Foreskin keratinocyte (primary cell): ENCODE measurements at places on chromosomes 16 and 17. TPM values are rescaled to one million over a fixed set of nuclear protein-coding genes. Genes with fewer than 3 reads are reported as not detected.

RPS15A gene
- 1,845 and 1,875 TPM in 2 replicates for total RNA-seq

METTL26 gene
- total RNA-seq, result 90.7 and 95.9 TPM in 2 replicates

TEKT3 gene
- total RNA-seq, result not detected in 2 replicates

MAP3K3 gene
- 17.8 and 20.2 TPM in 2 replicates for total RNA-seq

SDK2 gene
- 3.0 and 3.4 TPM in 2 replicates for total RNA-seq

CTRB1 gene
- not detected in 2 replicates for total RNA-seq

TIGD7 gene
- 1.2 TPM in 2 replicates for total RNA-seq

PAQR4 gene
- 29.6 and 32.8 TPM in 2 replicates for total RNA-seq

RHBDL1 gene
- total RNA-seq, result 1.3 and 2.0 TPM in 2 replicates

TM4SF5 gene
- total RNA-seq, result not detected in 2 replicates

GPR139 gene
- total RNA-seq, result not detected in 2 replicates

ATP2C2 gene
- 0.17 and 0.25 TPM in 2 replicates for total RNA-seq

KRT15 gene
- 195 and 314 TPM in 2 replicates for total RNA-seq

ACE gene
- total RNA-seq, result 0.14 and 0.17 TPM in 2 replicates

NPIPB6 gene
- total RNA-seq, result 0.21 and 0.58 TPM in 2 replicates

ZP2 gene
- total RNA-seq, result not detected in 2 replicates

CCL7 gene
- not detected in 2 replicates for total RNA-seq

CIBAR2 gene
- not detected in 2 replicates for total RNA-seq

NRN1L gene
- not detected in 2 replicates for total RNA-seq

USB1 gene
- 44.8 and 46.9 TPM in 2 replicates for total RNA-seq

CA7 gene
- total RNA-seq, result not detected in 2 replicates

SLC13A2 gene
- not detected in 2 replicates for total RNA-seq

TRPV2 gene
- total RNA-seq, result 0.24 and 0.25 TPM in 2 replicates

SPAG7 gene
- total RNA-seq, result 74.4 and 85.3 TPM in 2 replicates

METTL2A gene
- 25.8 and 27.9 TPM in 2 replicates for total RNA-seq

KRT28 gene
- total RNA-seq, result not detected in 2 replicates

HSD17B2 gene
- 1.3 and 1.6 TPM in 2 replicates for total RNA-seq

KRTAP4-4 gene
- total RNA-seq, result not detected in 2 replicates

TBC1D3E gene
- total RNA-seq, result not detected in 2 replicates

TP53TG3C gene
- total RNA-seq, result not detected in 2 replicates

TPSD1 gene
- total RNA-seq, result not detected in 2 replicates

KRT12 gene
- total RNA-seq, result not detected in 2 replicates

ADAM11 gene
- total RNA-seq, result 0.04 and 0.10 TPM in 2 replicates

FGF11 gene
- total RNA-seq, result 15.5 and 16.9 TPM in 2 replicates

SUMO2 gene
- 284 and 299 TPM in 2 replicates for total RNA-seq

JPT2 gene
- total RNA-seq, result 131 and 146 TPM in 2 replicates

RFWD3 gene
- 40.4 and 45.0 TPM in 2 replicates for total RNA-seq

EPOP gene
- 5.2 and 6.5 TPM in 2 replicates for total RNA-seq

CHTF8 gene
- total RNA-seq, result 112 and 113 TPM in 2 replicates

ZKSCAN2 gene
- total RNA-seq, result 3.5 and 3.8 TPM in 2 replicates

NPIPB12 gene
- total RNA-seq, result 14.2 and 14.8 TPM in 2 replicates

RANBP10 gene
- 8.6 and 8.9 TPM in 2 replicates for total RNA-seq

KRTAP4-11 gene
- not detected in 2 replicates for total RNA-seq

SLC46A1 gene
- 5.5 and 6.8 TPM in 2 replicates for total RNA-seq

SLC52A1 gene
- 0.71 and 0.85 TPM in 2 replicates for total RNA-seq

ACSM5 gene
- total RNA-seq, result not detected in 2 replicates

RAB34 gene
- total RNA-seq, result 160 and 161 TPM in 2 replicates

TEKT5 gene
- total RNA-seq, result not detected in 2 replicates

HS3ST4 gene
- not detected in 2 replicates for total RNA-seq

SPNS2 gene
- total RNA-seq, result 0.31 and 0.35 TPM in 2 replicates

MYL11 gene
- not detected in 2 replicates for total RNA-seq
